ENCODE measurements at places on chromosomes 6 and 20. TPM values are rescaled to one million over a fixed set of nuclear protein-coding genes. Genes with fewer than 3 reads are reported as not detected.

- no peak for DNase-seq
Measured at GRCh38 chr20:51062065-51062464, 39.2 kb upstream of the KCNG1 start.

Gene STXBP5
- polyA plus RNA-seq, result 1.9 TPM

DNA sequence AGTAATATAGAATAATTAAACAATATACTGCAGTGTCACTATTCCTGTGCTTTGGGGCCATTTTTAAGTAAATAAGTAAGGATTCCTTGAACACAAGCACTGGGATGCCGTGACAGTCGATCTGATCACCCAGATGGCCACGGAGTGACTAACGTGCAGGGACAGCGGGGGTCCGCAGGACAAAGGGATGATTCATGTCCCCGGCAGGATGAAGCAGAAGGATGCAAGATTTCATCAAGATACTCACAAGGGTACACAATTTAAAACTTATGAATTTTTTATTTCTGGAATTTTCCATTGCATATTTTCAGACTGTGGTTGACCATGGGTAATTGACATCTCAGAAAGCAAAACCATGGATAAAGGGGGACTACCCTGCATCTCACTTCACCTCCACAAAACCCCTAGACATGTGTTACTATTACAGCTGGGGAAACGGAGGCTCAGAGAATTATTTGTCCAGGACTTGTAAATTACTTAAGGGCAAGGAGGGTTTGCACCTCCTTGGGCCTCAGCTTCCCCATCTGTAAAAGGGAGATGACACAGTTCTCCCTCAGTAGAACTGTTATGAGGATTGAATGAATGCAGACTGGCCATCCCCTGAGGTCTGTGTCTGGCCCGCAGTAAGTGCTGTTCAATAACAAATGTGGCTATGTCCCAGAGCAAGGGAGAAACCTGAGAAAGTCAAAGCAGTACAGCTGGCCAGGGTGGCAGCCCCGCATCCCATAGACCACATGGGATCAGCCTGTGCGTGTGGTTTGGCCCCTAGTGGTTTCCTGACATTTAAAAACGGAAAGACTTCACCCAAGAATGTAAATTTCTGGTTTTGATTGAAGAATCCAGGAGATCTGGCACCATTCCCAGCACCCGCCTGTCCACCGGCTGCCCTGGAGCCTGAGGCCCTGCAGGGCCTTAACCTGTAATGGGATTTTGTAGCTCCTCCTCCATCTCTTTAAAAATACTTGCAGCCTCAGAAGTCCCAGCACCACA lies 235.5 kb downstream of the BMP7 start:
- DNase-seq, result no peak

- DNase-seq, result no peak
Measured at GRCh38 chr6:1091900-1092299, 220.0 kb upstream of the FOXQ1 start.

DNA sequence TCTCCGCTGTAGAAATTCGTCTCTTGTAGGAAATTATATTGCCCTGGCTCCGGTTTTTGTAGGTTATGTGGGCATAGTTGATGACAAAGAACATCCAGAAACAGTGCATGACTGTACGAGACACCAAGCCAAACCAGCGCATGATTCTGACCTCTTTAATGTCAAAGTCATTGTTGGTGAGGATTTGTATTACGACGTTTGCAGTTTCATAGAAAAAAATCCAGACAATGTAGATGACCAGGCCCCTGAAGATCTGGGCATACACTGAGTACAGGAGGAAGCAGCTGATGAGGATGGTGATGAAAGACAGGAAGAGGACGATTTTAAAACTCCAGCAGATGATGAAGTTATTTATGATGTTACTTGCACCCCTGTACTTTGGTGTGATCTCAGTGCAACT lies 39.1 kb upstream of the TBC1D22B start:
- DNase-seq, result no peak

Gene PKIB
- polyA plus RNA-seq, result 3.5 TPM

DNA sequence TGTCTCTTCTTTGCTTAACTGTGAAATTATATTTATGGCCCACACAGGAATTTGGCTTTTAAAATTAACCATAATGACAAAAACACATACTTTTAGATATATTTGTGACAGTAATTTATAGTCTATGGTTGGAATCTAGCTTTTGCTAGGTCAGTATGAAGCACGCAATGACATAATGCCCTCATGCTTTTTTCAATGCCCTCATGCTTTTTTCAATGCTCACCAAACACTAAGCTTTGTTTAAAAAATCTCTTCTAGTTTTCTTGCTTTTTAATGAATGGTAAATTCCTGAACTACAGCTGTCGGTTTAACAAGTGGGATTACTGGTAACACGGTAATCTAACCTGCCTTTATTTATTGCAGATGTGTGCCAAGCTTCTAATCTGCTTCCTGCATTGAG lies 12.7 kb downstream of the CCN6 start:
- DNase-seq, result no peak

- DNase-seq, result peak; percentile 32
Measured at GRCh38 chr6:169862043-169862891, 110.8 kb downstream of the ERMARD start.

- no peak for DNase-seq
Measured at GRCh38 chr6:166946125-166946524, 10.2 kb downstream of the RNASET2 start.

Gene MLN
- polyA plus RNA-seq, result not detected

DNA sequence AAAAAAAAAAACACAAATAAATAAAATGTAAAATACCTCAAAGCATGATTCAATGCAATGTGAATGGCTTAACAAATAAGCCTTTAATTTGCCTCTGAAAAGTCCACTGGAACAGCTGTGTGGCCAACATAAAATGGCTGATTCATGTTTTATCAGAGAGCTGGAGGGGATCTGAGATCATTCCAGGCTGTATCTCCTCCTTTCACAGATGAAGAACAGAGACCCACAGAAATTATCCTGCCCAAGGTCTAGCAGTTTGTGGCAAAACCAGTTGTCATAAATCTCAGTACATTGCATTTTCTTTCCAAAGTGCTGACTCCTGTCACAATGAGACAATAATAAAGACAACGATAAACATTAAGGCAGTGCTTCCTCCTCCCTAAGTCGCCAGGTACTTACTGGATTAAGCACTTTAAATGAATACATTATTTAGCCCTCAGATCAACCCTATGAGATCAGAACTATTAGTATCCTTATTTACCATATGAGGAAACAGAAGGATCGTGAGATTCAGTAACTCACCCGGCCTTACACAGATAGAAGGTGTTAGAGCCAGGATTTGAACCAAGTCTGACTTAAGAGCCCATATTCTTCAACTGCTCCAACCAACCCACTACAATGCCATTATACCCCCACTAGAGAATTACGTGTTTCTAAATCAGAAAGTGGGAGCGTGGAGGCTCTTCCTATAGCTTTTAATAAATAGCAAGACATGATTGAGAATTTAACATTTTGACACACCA lies 118.3 kb downstream of the KIF13A start:
- no peak for DNase-seq

Gene FAXC
- not detected for polyA plus RNA-seq

GRCh38 chr6:159828074-159828473 lies 28.0 kb downstream of the PNLDC1 start:
- no peak for DNase-seq

- DNase-seq, result no peak
Measured at GRCh38 chr6:140602431-140603248, 1228.2 kb upstream of the CITED2 start.

DNA sequence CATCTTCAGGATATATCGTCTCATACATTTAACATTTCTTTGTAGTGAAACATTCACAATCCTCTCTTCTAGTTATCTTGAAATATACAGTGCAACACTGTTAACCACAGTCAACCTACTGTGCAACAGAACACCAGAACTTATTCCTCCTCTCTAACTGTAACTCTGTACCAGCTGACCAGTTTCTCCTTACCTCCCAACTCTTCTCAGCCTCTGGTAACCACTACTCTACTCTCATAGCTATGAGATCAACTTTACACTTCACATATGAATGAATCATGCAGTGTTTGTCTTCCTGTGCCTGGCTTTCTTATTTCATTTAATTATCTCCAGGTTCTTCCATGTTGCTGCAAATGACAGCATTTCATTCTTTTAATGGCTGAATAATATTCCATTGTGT lies 337.6 kb downstream of the BTBD9 start:
- no peak for DNase-seq

GRCh38 chr6:147204060-147204785 lies at the start of gene STXBP5:
STXBP5 (plus strand) TSS chr6:147204417; CDS start chr6:147204533, 116 bp downstream.
- DNase-seq, result peak; percentile 53

DNA sequence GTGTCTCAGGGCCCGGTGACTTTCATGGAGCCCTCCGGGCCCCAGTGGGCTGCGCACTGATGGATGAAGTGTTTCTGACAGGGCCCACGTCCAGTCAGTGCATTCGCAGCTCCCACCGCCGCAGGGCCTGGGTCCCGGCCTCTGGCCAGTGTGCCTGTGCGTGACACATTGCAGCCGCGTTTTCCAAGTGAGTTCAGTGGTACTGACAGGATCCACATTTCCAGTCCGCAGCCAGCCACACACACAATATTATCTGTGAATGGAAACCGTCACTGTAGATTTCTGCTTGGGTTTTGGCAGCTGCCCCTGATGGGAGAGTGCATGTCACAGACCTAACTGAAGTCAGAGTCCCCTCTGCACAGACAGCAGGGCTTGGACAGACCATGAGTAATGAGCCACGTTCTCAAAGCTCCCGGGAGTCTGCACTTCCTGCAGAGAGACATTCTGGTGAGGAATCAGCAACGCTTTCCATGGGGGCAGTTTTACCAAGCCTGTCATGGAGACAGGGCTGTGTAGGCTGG lies 171.4 kb downstream of the MYLK4 start:
- peak; percentile 31 for DNase-seq

Gene OR2H2
- not detected for polyA plus RNA-seq

Gene KCNB1
- polyA plus RNA-seq, result 3.4 TPM

Gene BTBD3
- 4.3 TPM for polyA plus RNA-seq

DNA sequence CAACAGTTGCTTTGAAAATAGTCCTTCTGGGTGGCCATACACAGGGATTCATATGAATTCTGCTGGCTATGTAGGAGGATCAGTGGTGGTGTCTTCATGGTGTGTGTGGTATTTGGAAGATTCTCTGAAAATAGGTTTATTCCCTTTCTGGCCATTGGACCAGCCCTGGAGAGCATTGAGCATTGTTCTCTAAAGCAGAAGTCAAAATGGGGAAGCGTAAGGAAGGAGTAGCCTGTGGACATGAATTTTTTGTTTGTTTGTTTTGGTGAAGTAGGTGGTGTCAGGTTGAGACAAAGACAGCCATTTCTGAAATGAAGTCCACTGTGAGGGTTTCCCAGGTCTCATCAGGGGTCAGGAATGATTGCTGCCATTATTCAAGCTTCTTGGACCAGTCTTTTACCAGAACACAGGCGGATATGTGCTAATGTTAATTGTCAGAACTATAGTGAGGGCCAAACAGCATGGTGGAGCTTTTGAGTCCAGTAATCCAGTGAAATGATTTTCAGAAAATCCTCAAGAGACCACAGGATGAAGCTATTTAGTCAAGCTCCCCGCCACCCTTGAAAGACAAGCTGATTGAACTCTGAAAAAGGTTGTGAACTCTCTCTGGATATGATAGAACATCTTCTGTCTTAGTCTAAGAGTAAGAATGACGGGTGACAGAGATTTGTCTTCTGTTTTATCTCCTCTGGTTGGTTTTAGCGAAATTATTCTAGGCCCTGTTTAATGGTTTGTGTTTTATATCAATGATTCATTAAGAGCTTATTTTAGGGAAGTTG lies 60.0 kb downstream of the DNAH8 start:
- no peak for DNase-seq

DNA sequence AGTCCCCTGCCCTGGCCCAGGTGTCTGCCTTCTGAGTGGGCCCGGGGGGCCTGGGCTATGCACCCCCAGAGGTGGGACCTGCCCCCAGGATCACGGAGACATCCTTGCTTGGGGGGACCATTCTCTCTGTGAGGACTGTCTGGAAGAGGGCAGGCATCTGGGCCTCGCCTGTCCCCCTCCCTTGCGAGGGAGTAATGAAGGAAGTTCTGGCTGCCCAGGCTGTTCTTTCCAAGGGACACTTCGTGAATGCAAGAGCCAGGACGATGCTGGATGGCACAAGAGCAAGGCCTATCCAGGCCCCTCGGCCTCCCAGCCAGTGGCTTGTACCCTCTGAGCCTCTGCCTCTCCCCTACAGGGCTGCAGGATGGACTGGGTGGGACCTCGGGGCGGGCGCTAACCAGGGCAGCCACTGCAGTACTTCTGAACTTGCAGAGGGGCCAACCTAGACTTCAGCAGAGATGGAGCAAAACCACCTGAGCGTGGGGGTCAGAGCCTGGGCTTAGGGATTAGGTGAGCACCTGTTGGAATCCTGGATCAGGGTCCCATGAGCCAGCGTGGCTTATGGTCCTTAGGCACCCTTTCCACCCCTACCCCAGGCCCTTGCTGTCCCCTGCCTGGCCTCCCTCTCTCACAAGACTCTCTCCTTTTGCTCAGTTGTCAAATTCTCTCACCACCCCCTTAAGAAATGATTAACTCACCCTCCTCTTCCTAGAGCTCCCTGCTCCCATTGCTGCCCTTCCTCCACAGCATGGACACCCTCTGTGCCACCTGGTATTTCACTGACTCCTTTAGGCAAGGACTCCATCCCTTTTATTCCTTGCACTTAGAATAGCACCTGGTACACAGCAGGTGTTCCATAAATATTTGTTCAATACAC lies 53.2 kb downstream of the CTCFL start:
- no peak for DNase-seq

DNA sequence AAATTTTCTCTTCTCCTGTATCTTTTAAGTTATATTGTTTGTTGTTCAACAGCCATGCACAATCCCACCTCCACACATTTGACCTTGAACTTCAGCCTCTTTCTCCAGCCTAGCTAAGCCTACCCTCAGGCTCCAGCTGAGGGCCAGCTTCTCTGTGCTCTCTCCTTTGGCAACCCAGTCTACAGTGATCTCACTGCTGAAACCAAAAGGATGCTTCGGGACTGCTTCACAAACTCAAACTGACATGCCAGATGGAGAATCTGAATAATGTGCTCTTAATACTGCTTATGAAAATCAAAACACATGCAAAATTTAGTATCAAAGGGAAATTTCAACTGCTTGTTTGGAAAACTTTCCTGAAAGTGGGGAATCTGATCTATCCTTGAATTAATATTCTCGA lies 16.1 kb upstream of the RIN2 start:
- DNase-seq, result no peak

Gene CLPSL2
- not detected for polyA plus RNA-seq

DNA sequence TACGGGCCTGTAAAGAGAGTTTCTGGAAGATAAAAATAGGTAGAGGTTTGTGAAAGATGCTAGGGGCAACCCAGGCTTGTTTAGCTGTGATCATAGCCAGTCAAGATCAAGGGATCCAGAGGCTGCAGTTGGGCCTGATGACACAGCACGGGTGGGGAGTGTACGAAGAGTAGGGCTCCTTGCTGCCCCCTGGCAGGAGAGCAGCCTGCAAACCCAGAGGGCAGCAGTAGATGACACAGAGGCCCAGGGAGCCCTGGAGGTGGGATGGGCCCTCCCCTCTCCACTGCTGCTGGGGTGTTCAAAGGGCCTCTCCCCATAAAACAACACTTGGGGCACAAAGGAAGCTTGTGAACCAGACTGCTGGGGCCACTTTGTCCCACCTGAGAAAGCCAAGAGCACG lies 47.2 kb downstream of the VEGFA start:
- no peak for DNase-seq

DNA sequence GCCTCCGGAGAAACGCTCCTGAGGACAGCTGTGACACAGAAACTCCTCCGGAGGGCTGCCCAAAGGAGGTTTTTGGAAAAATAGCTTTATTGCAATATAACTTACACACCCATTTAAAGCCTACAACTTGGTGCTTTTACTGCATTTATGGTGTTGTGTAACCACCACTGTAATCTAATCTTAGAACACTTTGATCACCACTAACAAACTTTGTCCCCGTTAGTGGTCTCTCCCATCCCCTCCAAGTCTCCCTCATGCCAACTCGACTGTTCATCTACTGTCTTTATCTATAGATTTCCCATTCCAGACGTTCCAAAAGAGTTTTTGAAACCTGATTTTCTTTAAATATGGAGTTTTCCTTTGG lies 62.8 kb downstream of the SYNJ2 start:
- DNase-seq, result no peak

Gene RRAGD
- polyA plus RNA-seq, result 4.8 TPM

Data from liver (tissue), 10 donors.